Esophagus squamous epithelium (tissue), 5 donors: ENCODE measurements at places on chromosomes 13 and 19.

DNA sequence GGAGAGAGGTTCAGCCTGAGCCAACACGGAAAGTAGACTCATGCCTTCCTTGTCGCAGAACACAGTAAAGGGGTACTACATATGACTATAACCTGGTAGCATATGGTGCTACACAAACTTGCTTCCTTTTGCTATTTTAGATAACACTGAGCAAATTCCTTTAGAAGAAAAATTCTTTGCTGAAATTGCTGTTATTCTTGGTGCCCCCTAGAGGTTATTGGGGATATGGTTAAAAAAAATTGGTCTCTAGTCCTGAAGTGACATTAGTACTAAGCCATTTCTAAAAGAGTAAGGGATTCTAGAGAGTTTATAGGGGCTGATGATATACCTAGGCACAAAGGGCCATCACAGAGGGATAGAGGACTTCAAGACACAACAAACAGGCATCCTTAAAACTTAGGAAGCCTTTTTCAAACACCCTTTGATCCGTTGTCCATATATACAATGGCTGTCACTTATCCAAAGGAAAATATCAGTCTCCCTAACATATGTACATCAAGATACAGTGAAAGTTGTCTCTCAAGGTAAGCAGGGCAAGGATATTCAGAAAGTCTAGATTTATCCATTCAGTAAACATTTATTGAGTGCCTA lies 13.9 kb upstream of the HS6ST3 start:
- no peak for DNase-seq

DNA sequence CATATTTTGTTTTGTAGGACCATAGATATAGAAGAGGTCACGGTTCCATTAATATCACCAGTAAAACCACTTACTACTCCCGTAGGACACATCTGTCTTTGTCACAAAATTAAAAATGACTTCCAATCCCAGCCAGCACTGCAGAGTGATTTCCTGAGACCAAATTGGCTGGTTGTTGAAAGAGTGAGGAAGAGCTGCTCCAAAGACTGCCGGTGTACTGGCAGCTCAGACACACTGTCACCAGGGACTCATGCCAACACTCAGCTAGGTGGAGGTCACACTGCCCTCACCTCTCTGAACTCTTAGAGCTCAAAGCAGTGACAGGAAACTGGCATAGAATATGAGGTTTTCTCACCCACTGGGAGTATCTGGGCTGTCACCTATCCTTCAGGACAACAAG lies 52.1 kb downstream of the FLT1 start:
- DNase-seq, result no peak

DNA sequence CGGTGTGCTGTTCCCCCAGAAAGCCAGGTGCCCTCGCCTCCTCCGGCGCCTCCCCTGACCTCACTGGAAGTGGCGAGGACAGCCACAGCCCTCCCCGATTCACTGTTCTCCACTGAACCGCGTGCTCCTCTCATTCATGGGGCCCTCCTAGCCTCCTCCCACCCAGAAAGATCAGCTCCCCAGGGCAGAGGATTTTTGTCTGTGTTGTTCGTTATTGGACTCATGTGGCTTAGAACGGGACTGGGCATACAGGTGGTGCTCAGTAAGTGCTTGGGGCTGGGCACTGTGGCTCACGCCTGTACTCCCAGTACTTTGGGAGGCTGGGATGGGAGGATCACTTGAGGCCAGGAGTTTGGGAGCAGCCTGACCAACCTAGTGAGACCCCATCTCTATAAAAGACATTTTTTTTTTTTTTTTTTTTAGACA lies 3.8 kb downstream of the PRTN3 start:
- no peak for DNase-seq

GRCh38 chr19:3359015-3359918 lies 7.1 kb upstream of the NFIC start:
- no peak for DNase-seq

DNA sequence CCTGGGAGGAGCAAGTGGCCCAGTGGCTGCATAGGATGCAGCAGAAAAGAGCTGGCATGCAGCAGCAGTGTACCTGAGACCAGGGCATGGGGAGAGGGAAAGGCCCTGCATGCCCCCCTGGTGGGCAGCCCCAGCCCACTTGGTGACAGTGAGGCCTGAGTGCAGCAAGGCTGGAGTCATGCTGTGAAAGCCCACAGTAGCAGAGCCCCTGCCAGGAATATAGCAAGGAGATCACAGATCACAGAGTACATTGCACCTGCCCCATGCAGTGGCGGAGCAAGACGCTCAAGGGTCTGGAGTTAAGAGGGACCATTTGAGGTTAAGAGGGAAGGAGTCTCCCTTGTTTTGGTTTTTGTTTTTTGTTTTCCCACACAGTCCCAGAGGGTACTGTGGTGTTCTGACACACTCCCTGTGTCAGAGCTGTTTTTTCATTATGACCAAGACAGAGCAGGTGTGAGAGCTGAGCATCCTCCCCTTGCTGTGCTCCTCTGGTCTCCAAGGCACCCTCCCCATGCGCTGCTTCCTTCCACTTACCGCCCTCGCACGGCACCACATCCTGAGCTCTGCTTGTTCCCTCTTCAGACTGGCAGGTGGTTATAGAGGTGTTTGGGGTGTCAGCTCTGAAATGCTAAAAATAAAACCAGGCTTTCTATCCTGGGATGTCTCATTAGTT lies 85.0 kb upstream of the UBL3 start:
- no peak for DNase-seq

DNA sequence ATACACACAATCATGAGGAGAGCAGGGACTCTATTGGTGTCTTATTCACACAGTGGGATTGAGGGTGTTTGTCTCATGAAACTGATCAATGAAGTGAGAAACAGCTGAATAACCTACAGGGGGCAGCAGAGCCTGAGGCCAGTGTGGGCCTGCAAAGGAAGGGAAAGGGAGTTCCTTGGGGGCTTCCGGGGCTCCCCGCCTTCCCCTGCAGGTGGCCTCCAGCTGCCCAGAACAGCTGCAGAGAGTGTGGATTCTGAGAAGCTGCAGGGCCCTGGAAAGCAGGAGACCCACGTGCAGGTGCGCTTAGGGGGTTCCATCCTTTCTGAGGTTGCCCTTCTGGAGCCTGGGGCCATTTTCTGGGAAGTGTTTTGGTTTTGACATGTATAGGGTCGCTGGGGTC lies 20.1 kb downstream of the ZNF763 start:
- DNase-seq, result no peak

DNA sequence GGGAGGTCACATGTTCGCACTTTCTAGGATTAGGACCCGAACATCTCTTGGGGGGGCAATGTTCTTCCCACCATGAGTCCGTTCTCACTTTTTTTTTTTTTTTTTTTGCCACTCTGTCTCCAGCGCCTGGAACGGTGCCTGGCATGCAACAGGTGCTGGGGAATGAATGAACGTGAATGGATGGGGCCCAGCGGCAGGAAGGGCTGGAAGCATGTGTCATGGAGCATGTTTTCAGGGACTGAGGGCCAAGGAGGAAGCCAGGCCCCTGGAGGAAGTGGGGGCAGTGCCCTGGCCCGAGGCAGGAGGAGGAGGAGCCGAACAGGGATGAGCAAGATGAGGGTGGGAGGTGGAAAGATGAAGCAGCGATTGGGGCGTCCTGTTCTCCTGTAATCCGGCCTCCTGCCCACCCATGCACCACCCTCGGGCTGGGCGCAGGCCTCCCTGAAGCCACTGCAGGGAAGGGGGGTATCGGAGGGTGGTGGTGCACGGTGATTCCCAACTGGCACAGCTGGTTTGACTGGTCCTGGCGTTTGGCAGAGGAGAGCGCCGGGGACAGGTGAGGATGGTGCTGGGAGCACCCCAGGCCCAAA lies 8.8 kb upstream of the SULT2B1 start:
- DNase-seq, result no peak

GRCh38 chr13:52450793-52451116 lies 321 bp upstream of the VPS36 start:
- DNase-seq, result no peak

GRCh38 chr19:46866407-46867136 lies 5.8 kb downstream of the ARHGAP35 start:
- DNase-seq, result no peak

DNA sequence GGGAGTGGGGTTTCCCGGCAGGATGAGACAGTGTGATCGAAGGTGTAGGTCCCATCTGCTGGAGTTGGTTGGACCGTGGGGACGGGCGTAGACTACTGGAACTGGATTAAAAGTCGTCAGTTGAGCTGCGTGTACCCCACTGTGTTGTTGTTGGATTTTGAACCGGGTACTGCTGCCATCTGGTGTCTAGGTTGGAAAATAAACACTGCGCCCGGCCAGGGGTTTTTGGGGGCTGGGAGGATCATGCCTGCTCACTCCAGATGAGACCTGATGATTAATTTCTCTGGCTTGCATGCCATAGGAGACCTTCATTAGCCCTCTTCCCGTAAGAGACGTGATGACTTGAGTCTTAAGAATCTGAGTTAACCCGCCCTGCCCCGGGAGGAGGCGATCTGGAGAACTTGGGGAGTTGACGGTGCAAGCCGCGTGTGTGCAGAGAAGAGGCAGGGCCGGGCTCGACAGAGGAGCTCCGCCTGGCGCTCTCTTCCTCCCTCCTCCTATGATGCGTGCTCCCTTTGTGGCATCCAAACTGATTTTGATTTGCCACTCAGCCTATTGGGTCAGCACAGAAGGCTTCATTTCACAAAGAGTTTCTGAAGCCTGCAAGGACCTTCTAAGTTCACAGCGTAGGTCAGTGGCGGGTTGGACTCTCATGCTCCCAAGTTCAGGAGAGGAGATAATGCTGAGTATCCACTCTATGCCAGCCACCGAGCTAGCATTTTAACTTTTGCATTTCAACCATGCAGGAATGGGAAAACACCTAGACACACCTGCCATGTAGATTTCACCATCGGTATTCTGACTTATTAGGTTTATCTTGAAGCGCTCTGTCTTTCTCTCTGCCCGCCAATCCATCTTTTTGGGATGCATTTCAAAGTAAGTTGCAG lies 2.7 kb downstream of the UHRF1 start:
- DNase-seq, result no peak

GRCh38 chr19:23314505-23315251 lies 64.5 kb upstream of the ZNF724 start:
- DNase-seq, result no peak
